ENCODE measurements at places on chromosomes 2 and 18.

DNA sequence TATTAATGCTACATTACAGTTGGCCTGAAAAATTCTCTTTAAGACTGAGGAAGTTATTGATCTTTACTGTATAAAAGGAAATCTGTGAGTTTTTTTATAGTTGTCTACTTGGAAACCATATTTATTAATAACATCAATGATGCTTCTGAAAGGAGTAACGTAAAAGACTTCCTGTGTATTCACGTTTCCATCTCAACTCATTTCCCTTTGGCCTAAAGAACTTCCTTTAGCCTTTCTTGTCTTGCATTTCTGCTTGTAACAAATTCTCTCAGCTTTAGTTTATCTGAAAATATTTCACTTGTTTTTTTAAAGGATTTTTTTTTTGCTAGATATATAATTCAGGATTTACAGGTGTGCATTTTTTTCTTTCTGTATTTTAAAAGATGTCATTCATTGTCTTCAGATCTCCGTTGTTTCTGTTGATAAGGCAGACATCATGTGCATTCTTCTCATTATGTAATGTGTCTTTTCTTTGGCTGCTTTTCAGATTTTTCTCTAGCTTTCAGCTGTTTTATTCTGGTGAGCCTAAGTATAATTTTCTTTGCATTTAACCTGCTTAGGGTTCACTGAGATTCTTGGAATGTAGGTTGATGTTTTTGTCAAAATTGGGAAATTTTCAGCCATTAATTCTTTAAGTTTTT lies 159.0 kb upstream of the DAPL1 start:
- no peak for DNase-seq

DNA sequence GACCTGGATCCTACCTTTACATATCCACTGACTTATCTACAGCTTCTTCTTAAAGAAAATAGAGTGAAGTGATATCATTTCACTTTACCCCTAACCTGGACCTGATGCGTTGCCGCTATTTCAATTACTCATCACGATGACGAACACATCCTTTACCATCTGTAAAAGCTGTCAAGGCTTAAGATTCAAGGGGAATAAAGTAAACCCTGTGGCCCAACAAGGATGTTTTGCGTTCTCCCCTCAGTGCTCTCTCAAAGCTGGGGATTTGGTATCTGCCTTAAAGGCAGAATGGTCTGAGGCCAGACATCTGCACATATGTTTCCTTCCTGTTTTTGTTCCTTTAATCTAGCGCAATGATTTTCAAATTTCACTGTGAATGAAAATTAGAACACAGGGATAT lies 100.1 kb upstream of the KLF7 start:
- DNase-seq, result no peak

- DNase-seq, result no peak
These were observed 60.9 kb downstream of the LOXHD1 start for GRCh38 chr18:46596119-46596518.

DNA sequence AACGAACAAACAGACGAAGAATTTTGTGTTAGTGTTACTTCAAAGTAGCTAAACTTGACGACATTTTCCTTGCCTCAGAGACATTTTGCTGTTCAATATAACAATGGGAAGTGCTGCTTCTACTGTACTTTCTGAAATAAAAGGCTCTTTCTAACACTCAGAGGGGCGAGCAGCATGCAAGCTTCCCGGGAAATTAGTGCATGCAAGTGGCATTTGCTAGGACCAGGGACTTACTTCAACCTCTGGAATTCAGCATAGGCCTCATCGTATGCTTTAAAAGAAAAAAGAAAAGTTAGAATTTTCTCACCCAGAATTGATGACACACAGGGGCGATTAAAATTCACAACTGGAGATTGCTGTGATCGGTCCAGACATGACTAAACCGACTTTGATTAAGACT lies 62.5 kb upstream of the LPIN2 start:
- DNase-seq, result no peak

- DNase-seq, result no peak
These were observed 7.6 kb downstream of the ATP6V1B1 start for GRCh38 chr2:70943205-70943871.

GRCh38 chr2:145725876-145726275 lies 1206.0 kb upstream of the ZEB2 start:
- no peak for DNase-seq

GRCh38 chr18:71237641-71238040 lies 948.8 kb downstream of the SOCS6 start:
- DNase-seq, result no peak

DNA sequence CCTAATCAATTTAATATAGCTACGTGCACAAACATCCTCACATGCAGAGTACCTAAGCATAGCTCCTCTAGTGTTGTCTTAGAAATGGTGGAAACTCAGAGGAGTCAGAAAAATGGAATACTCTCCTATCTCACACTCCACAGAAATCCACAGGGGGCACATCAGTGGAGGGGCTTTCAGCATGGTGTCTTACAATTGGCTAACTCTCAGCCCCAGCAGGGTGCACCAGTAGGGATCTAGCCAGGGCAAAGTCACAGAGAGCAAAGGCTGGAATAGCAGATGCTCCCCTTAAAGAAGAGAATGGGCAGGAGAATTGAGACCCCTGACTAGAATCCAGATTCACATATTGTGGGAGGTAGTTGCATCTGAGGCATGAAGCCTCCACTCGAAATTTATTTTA lies 135.7 kb downstream of the MAIP1 start:
- no peak for DNase-seq

DNA sequence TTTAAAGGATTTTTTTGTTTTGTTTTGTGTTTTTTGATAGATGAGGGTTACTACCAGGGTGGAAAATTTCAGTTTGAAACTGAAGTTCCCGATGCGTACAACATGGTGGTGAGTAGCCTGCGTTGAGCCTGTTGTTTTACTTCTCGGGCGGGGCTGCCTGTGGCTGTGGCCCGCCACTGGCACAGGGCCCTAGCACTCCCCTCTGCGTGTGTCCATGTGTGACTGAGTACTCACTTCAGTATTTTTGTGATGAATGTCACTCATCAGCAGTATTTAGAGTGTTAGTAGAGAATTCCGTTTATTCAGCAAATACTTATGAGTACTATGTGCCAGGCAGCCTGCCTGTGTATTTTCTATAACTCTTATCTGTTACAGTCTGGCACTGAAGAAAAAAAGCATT lies 44.3 kb upstream of the SCLY start:
- no peak for DNase-seq

DNA sequence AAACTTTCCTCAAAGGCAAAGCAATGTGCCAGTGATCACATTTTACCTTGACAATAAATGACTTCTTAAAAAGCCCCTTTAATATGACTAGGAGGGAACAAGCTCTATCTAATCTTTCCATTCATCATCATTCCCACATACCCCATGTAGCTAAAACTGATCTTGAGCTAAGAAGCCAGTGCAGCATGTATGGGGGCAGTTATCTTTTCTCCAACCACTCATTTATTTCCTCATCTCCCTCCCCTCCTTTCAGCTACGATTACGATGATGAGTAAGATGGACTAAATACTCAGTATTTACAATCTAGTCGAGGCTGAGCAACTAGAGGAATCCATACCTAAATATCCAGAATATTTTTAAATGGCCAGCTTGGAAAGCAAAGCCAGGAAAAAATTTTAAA lies 35.5 kb downstream of the PNO1 start:
- no peak for DNase-seq

Measured in NCI-H2081 (cell line).